CD4-positive, alpha-beta T cell treated with Interleukin-10 for 1 hour (primary cell): ENCODE measurements at places on chromosomes 3 and 15.

- no peak for DNase-seq
These were observed 841.0 kb downstream of the OTOL1 start for GRCh38 chr3:162337630-162338029.

- DNase-seq, result no peak
These were observed 244.7 kb upstream of the ST8SIA2 start for GRCh38 chr15:92149029-92149428.

- DNase-seq, result no peak
These were observed 35.7 kb downstream of the P3H2 start for GRCh38 chr3:190084983-190085382.

DNA sequence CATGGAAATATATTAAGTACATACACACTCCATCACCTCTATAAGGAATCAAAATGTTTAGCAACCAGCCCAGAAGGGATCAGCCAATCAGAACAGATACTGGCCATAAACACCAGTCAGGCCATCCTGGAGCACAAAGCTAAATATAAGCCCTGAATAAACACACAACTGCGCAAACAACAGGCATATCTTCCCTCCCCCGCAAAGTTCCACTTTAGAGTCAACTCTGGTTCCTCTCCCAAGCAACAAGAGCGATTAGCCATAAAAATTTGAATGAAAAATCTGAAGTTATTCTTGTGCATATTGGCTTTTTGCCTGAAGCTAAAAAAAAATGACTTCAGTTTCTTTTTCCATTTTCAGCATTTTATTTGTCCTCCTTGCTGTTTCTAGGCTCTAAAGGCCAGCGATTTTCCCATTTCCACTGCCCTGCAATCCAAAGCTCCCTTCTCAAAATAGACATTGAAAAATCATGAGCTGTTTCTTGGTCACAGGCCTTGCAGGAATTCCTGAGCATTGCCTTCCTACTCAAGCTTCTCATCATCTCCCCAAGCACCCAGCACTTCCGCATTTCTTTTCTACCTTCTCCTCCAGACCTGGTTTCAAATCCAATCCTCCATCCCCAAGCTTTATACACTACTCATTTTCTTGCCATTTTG lies 247.9 kb downstream of the ZMAT3 start:
- no peak for DNase-seq

- DNase-seq, result no peak
These were observed 27.2 kb downstream of the VEPH1 start for GRCh38 chr3:157475921-157476414.

DNA sequence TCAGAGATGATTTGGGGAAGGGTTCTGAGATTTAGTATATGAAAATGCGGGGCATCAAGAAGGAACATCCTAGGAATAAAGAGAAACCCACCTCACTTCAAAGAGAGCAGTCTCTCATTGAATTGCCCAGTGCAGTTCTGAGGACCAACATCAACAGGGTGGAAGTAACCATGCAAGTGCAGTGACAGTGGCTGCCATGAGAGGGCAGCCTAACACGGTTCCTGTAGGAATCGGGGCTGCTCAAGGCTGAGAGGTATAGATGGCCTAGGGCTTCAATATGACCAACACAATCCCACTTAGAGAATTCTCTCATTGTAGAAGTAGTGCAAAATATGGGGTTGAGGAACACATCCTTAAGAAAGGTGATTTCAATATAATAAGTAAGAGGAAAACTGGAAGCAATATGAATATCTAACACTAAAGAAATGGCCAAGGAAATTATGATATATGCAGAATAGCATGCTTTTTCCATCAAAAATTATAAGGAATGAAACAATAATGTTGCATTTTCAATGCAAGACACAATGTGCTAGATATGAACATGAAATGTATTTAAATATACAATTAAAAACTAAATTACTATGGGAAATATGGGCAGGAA lies 51.1 kb upstream of the ARRDC4 start:
- peak; percentile 47 for DNase-seq

- no peak for DNase-seq
These were observed 1195.9 kb downstream of the ROBO2 start for GRCh38 chr3:78235841-78236240.

- no peak for DNase-seq
These were observed 177.8 kb downstream of the OTOL1 start for GRCh38 chr3:161674402-161674801.

DNA sequence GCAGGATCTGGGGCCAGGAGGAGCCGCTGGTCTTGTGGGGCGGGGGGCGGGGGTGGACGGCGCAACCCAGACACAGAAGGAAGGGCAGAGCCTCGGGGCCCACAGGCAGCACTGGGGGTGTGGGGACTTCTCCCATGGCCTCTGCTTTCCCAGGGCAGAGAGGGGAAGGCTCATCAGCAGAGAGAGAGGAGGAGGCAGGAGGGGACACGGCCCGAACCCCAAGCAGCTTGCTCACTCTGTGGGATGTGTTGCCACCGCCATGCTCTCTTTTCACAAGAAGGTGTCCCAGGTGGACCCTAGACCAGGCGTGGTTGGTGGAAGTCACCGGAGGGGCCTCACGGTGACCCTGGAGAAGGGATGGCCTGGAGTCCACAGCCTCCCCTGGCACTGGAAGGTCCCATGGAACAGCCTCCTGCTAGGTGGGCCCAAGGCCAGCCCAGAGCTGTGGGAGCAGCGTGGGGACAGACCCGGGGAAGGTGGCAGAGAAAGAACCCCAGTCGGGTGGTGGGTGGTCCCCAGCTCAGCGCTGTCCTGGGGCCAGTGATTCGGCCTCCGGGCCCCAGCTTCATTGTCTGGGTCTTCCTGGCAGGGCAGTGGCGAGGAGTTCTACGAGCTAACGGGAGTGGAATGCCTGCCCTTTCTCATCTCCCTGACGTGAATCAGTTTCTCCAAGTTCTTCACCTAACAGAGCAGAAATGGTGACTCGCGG lies 46.8 kb upstream of the PCSK6 start:
- no peak for DNase-seq

- DNase-seq, result no peak
These were observed 203.0 kb downstream of the ABHD5 start for GRCh38 chr3:43893727-43894126.
